ENCODE measurements at places on chromosomes 16 and 17.

DNA sequence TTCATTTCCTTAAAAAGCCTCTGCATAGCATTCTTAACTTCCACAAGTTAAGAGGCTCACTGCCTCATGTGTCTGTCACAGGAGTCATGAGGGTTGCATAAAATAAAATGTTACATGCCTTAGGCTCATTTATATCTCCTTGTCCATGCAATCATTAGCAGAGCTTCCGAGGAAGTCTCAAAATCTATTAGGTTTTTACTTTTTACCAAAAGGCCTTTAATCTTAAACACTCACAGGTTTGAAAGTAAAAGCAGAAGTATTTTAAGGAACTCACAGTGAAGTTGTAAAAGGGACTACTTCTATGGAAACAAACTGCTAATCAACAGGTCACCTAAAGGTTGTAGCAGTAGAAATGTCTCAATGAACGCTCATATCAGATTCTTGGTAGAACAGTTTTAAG, 5.2 kb upstream of the ATP6V0A1 start:
- no peak for DNase-seq

GRCh38 chr16:62408760-62409159, 372.5 kb upstream of the CDH8 start:
- DNase-seq, result no peak

- DNase-seq, result no peak
Measured at GRCh38 chr17:28228986-28229729, 89.8 kb upstream of the TMEM97 start.

DNA sequence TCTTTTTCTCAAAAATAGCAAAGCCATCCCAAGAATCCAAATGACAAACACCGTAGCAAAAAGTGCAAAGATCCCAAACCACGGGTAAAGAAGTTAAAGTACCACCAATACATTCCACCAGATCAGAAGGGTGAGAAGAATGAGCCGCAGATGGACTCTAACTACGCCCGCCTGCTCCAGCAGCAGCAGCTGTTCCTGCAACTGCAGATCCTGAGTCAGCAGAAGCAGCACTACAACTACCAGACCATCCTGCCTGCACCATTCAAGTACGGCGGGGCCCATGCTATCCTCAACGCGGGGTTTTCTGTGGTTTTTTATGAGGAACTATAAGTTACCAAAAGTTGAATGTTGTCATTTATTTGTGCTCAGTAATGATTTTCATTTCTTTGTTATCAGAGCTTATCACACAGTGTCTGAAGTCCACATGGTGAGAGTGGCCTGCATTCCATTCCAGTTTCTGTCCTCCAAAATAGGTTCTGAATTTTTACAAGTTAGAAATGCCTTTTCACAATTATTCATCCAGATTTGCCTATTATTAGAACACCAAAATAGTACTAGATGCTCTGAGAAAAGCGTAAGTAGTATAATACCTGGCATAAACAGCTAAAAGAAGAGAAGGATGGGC, 169.2 kb downstream of the MRTFB start:
- no peak for DNase-seq

DNA sequence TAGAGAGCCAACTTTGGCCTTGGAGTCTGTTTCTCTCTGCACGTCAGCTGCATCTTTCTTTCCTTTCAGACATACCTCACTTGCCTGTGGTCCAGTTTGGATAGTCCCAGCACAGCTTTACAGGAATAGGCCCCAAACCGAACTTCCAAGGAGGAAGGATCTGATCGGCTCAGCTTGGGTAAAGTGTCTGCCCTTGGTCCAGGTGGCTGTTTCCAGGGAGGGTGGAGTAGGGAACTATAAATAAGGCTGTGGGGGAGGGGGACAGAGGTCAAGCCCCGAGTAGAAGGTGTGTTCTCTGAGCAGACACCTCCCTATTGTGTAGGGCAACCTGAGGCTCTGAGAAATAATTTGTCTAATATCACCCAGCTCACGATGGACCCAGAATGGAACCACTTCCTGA, 29.2 kb upstream of the NKD1 start:
- no peak for DNase-seq

- no peak for DNase-seq
Measured at GRCh38 chr17:62093188-62094155, 28.4 kb upstream of the MED13 start.

DNA sequence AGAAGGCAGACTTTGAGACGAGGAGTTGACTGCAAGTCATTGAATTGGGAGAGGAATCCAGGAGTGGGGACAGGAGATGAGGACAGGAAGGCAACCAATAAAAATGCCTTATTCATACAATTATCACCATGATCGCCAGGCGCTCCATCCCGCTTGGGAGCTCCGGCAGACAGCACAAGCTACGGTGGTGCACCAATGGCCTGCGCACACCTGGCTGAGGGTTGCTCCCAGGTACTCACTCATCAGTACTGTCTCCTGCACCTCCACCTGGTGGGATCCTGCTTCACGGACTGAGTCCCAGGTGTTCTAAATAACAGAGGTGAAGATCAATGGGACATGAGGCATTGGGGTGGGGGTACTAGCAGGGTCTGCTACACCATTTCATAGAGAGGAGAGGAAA, 160.0 kb upstream of the TNRC6C start:
- DNase-seq, result no peak

GRCh38 chr17:79174905-79175856, 100.6 kb downstream of the ENGASE start:
- DNase-seq, result no peak

GRCh38 chr17:39199820-39200069, 338 bp upstream of the RPL19 start:
- peak; percentile 92 for DNase-seq

DNA sequence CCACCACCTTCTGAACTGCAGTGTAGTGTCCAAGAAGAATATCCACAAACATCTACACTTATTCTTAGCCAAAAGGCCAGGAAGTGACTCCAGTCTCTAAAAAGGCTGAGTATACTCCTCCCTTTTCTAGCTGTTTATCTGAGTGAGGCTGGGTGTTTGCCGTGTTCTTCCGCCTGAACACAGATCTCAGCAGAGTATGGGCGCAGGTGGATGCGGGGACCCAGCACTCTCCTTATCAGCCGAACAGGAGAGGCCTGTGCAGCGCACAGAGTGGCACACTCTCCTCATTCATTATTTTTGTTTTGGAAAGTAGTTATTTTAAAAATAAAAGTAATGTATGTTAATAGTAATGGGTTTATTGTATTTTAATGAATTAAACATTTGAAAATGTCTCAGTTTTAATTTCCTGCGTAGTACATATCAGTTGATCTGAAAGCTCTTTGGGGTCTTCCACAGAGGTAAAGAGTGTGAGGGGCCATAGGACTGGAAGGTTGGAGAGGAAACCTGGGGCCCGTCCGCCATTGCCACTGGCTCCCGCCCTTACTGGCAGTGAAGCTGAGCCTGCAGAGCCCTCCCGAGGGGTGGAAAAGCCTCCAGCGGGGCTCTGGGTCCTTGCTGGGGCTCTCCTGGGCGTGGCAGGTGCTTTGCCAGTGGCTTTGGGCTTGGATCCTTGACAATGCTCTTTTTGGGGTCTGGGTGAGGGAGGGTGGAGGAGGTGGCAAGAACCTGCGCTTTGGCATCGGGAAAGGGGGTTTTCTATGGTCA, 53.8 kb downstream of the PDPK1 start:
- DNase-seq, result no peak

- DNase-seq, result no peak
Measured at GRCh38 chr16:67091906-67092566, 17.7 kb upstream of the PHAF1 start.

DNA sequence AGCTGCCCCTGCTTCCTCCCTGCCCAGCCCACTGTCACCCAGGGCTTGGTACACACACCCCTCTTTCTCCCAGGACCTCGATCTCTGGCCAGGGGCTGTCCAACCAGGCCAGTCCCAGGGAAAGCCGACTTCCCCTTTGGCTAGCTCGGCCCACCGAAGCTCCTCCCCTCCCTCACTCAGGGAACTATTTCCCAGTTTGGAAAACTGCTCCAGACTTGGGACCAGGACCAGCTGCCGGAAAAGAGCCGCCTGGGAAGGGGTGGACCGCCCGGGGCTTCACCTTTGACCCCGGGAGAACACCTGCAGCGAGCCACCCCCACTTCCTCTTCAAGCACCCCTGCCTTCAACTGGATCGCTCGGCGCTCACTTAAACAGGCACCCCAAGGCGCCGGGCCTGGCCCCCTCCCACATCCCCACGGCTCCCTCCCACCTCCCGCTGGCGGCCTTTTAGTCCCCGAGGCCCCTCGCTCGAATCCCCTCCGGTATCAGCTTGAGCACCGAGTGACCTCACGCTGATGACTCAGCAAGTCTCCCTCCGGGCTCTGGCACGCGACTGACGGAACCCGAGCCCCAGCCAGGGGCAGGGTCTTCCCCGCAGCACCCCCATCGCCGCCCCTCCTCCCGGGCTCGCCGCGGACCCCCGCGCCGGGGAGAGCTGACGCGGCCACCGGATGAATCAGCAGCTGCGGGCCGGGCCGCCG, 934 bp downstream of the MAFG start:
- peak; percentile 55 for DNase-seq

DNA sequence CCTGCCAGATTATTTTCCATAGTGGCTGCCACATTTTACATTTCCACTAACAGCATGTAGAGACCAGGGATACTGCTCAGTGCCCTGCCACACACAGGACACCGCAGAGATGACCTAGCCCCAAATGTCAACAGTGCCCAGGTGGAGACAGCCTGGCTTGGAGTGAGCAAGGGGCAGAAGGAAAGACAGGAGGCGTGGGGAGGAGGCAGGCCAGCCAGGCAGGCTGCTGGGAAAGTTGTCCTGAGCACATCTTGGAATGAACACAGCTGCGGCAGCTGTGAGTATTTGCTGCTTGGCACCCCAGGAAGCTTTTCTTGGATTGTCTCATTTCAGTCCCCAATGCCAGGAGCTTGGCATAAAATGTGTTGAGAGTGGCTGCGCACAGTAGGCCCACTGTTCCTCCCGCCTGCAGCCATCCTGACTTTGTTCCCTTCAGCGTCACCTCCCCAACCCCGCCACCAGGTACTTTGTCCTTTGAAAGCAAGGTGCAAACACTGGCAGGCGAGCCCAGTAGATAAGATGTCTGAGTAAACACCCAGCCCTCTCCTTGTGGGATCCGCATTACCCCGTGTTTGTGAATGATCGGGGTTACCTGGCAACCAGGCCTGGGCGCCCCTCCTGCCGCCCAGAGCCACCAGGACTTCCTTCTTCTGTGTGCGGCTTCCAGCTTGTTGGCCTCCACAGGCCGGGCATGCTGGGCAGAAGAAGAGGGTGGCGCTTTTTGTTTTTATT, 114.0 kb downstream of the CMIP start:
- DNase-seq, result peak; percentile 22

DNA sequence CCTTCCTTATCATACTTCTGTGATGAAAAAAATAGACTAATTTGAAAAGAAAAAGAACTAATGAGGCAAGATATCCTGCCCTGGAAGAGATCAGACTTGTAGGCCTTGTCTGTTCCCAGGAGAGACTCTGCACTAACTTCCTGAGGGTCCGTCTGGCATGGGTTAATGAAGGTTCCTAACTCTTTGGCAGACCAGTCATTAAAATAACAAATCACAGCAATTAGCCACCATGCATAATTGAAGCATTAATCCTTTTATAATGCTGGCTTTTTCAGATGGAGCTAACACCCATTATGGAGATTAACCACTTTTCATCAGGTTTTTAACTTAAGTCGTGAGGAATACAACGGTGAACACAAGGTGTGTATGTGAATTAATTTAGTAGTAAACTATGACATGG, 10.4 kb upstream of the KRT10 start:
- no peak for DNase-seq

- DNase-seq, result no peak
Measured at GRCh38 chr16:58118801-58119508, 10.2 kb downstream of the CFAP20 start.

- DNase-seq, result no peak
Measured at GRCh38 chr17:43428524-43428923, 29.7 kb downstream of the ARL4D start.

Measured in CD4-positive, alpha-beta T cell treated with Interleukin-12 subunit alpha and Interleukin-12 subunit beta, for 1 hour (primary cell).